ENCODE measurements at places on chromosomes 2 and 18.

GRCh38 chr18:44411262-44411905 is 269.3 kb upstream of the SETBP1 start:
- no peak for DNase-seq

- no peak for DNase-seq
Measured at GRCh38 chr2:221541131-221541735, 30.9 kb downstream of the EPHA4 start.

DNA sequence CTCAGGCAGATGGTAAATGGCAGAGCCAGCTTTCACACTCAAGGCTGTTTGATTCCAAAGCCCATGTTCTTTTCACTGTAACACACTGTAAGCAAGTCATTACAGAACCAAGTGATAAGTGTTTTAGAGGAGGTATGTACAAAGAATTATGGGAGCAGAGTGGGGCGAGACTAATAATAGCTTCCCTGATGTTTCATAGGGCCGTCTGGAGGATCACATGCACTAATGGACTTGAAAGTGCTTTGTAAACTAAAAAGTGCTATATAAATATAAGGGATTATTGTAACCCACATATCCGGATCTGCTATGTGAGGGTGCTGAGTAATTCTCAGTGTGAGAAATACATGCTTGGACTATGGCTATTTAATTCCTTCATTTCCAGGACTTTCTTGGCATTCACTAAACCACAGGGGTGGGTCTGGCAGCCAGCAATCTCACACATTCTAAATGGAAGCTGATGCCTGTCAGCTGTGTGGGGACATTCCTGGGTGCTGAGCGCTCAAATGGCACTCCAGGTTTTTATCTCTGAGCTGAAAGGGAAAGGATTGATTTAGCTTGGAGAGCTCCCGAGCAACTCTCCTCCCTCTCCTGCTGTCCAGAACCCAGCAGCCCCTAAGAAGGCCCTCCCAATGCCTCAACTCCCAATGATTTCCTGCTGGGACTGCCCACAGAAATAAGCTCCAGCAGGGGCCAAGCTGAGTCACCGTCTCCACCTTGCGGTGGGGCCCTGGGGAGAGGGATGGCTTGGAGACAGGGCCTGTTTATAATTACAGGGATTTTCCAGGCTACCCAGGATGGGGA is 222.8 kb downstream of the SOX11 start:
- DNase-seq, result peak; percentile 12

DNA sequence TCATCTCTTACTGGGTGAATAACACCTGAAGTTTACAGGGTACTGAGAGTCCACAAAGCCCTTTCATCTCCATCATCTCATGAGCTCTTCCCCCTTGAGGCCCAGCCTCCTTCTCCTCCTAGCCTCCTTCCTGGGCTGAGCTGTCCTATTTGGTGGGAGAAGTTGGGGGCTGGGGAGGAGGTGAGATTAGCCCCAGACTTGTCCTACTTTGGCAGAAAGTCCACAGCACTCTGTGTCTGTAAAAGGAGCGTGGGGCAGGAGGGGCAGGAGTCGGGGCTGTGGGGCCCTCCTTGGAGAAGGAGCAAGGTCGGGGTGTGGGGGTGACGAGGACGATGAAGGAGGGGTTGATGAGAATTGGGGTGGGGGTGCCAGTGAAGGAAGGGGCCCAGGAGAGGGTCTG is 10.0 kb upstream of the DES start:
- no peak for DNase-seq

DNA sequence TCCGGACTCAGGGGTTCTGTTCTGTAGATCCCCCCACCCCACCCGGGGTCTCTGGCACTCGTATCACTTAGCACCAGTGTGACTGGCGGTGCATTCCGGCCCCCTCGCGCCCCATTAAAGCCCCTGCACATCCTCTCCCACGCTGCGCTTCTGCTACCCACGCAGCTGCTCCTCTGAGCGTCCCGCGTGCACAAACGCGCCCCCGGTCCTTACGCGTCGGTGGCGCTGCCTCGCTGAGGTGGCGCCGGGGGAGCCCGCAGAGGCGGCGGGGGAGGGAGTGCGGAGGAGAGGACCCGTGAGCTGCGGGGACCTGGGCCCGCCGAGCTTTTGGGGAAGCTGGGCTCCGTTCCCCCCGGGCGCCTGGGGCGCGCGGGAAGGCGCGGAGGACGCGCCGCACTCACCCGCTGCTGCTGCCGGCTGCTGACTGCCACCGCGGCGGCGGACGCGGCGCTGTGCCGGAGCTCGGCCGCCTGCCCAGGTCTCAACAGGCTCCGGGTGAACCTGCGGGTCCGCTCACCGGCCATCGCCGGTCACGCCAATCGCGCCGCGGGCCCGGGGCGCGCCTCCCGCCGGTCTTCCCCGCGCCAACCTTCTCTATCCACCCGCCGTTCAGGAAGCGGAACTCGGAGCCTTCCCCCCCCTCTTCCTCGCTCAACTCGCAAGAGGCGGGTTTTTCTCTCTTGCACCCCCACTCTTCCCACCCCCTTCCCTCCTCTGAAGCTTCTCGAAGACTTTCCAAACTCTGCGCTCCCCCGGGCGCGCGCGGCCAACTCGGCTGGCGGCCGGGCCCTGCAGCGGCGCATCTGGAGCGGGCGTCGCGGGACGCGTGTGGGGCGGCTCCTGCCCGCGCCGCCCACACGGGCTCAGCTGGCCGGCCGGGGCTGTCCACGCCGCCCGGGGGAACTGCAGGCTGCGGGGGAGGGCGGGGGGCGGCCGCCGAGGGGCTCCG is at the start of gene DOCK10:
Gene DOCK10 (minus strand): TSS at position 618 of the 949 bp plus-strand sequence. CDS start 94 bp downstream, at position 524.
- DNase-seq, result peak; percentile 80

- DNase-seq, result no peak
Measured at GRCh38 chr2:58194458-58194857, 46.7 kb downstream of the FANCL start.

DNA sequence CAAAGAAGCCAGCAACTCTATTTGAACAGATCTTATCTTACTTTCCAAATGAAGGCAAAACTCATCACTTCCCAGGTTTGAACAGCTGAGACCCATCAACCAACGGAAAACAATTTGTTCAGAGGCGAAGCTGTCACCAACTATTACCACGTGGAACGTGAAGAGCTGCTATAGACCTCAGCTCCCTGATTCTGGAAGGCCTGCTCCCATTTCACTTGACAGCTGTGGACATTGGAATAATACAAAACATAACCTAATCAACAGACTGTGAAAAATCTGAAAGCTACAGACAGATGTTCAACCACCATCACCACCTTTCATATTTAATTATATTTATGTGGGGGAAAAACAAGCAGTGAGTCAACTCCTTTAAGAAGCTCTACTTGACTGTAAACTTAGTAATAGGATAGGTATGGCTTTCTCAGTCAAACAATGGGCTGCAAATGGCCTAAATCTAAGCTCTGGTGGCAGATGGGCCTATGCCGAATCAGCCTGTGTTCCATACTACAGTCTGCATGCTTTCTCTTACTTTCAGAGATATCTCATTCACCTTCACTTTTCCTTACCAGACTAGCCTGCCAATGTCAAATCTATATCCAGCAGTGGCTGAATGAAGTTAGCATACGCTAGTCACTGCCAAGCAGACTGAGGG is 896.4 kb downstream of the TDRD15 start:
- no peak for DNase-seq

- DNase-seq, result no peak
Measured at GRCh38 chr2:104412384-104412783, 441.5 kb upstream of the POU3F3 start.

DNA sequence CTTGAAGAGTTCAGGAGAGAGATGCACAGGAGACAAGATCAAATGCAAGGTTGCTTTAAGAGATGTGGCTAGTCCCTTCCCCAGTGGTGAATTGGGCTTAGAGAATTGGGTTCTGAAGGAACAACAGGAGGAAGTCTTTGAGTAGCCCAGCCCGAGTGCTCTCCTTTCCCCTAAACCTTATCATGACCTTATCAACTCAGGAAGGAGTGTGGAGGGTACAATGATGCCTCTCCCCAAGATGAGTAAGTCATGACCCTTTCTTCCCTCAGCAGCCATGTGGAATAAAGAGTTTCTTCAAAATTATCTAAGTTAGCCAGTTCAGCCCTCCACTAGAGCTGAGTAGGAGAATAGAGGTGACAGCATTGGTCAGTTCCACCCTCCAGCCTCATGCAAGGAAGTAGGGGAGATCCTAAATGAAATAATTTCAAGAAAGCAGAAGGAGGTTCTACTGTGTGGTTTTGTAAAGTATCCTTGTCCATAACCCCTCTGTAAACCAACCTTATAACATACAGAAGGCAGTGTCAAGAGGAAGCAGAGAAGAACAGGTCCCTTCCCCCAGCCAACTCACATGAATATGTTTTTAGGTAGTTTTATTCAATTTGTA is 88.4 kb downstream of the ARHGAP15 start:
- DNase-seq, result no peak

DNA sequence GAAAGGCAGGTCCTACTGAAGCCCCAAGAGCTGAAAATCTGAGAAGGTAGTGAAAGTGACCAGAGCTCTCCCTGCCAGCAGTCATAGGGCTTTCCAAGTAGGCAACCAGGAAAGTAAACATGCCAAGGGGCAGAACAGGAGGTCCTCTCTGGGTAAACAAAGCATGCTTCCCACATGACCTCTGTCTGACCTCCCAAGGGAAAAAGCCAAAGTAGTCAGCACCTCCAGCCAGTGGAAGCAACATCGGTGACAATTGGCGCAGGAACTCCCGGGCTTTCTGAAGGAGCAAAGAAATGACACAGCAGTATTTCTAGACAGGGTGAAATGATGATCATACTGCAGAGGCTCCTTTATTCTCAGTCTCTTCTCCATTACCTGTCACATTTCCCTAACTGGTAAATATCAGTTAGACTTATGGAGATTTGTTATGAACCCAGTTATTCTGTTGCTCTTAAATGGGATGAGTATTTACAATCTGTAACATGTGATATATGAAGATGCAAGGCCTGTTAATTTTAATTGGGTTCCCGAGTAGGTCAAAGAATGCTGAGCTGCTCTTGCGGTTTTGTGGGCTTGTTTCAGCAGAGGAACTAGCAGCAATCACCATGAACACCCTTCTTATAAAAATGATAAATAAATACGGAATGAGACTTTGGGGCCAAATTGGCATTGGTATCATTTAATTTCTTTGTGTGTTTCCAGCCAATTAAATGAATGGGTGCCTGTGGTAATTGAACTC is 321.0 kb downstream of the RND3 start:
- no peak for DNase-seq

- no peak for DNase-seq
Measured at GRCh38 chr2:198063242-198063641, 258.8 kb downstream of the PLCL1 start.

DNA sequence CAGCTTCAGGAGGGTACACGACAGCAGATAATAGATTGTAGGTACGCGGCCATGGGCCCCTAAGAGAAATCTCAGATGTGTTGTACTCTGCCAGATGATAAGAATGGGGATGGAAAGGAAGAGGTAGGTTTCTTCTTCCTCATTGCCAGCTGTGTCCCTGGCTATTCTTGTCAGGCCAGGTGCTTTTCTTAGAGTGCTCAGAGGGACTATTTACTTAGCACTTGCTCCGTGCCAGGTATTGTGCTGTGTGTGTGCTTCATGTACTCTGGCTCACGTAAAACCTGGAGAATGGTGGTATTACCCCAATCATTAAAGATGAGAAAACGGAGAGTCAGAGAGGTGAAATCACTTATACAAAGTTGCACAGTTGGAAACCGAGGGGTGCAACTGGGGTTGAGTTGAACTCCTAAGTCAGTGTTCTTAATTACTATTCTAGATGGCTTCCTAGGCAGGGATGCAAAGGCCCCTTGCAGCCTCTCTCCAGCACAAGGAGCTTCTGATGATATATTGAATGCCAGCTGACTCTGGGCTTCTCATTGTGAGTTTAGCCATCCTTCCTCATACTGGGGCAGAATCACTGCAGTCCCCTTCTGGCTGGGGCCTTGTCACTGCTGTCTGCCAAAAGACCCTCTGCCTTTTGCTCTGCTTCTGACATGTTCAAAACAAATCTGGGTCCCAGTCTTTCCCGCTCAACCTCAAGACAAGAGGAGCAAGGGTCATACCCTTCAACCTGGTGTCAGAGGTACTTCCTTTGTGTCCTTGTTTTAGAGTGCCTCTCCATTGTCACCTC is 60.7 kb downstream of the LYPD1 start:
- DNase-seq, result no peak

DNA sequence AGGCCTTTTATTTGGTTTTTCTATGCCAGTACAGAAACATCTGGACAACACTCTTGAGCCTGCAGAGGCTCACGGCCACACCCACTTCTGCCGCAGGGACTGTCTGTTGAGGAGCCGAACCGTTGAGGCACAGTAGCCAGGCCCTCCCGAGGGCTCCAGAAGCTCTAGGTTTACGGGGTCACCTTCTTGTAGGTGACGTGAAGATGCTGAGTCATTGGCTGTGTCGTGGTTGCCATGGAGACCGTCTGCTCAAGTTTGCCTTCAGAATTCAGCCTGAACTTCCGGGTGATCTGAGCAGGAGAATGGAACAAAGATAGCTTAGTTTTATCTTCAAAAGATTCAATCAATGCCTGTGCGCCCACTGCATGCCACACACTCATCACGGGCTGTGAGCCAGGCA is 25.9 kb downstream of the BOK start:
- no peak for DNase-seq

- peak; percentile 31 for DNase-seq
Measured at GRCh38 chr2:30412047-30412683, 34.9 kb upstream of the LCLAT1 start.

DNA sequence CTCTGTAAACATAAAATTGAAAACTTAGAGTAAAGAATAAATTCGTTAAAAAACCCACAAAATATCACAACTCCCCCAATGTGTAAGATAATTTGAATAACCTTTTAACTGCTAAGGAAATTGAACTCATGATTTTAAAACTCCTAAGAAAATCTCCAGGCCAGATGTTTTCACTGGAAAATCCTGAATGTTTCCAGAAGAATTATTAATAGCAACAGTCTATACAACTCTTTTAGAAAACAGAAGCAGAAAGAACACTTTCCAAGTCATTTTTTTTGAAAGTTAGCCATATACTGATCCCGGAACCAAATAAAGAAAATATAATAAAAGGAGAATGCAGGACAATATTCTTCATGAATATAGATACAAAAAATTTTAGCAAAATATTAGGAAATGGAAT is 165.6 kb downstream of the ACOXL start:
- no peak for DNase-seq

- DNase-seq, result peak; percentile 32
Measured at GRCh38 chr18:73715210-73715670, 432.4 kb downstream of the FBXO15 start.

GRCh38 chr18:34709750-34710441 is at the start of gene DTNA:
DTNA (plus strand) TSS chr18:34710298; CDS start chr18:34755977, 45,679 bp downstream.
- peak; percentile 53 for DNase-seq

All from AG08396 (cell line).